ENCODE measurements at places on chromosomes 2 and 18.

DNA sequence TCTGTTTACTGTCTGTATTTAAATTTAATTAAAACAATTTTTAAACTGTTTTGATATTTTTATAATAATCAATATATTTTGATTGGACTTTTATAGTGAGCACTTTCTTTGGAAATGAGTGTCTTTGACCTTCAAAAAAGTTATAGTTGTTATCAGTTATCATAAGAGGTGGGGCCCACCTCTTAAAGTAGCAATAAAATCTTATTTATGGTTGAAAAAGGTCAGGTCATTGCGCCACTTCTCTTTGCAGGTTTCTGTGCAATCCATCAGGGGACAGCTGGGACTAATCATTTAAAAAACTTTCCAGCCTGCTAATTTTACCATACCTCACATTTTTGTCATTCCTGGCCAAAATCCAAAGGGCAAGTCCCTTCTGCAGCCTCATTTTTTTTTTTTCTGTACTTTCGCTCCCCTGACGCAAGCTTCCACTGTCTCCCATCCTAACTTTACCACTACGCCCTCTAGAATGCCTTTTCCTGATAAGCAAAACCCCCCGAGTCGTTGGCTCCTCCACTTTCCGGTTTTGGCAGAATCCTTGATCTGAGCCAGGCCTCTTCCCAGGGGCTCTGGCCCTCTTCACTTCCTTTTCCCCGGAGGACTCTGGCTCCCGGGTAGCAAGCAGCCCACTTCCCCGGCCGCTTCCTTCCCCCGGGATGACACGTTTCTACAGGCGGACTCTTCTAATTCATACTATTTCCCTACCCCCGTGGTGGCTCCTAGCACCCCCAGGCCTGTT lies 1.1 kb upstream of the SEH1L start:
- no peak for DNase-seq

DNA sequence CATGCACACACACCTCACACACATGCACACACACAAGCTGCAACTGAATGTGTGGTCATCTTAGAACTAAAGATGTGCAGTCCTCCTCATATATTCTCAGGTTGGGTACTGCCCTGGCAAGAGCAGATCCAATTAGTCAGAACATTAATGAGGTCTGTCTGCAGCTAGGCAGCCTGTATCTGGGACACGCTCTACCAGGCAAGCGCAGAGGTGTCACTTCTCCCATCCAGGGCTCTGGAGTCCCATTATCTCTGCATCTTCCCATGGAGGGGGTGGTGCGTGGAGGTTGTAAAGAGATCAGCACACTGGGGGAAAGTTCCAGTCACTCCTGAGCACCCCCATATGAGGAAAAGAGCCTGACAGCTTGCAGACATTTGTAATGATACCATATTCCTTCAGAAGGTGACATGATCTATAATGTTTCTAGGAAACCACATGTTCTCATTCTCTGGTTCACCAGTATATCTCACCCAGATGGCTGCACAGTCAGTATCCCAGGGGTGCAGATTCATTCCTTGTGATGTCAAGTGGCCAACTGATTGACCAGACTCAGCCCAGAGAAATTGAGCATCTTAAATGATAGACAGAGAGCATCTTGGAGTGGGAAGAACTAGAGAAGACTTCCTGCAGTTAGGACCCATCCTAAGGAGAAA lies 95.4 kb downstream of the RTN4 start:
- no peak for DNase-seq

DNA sequence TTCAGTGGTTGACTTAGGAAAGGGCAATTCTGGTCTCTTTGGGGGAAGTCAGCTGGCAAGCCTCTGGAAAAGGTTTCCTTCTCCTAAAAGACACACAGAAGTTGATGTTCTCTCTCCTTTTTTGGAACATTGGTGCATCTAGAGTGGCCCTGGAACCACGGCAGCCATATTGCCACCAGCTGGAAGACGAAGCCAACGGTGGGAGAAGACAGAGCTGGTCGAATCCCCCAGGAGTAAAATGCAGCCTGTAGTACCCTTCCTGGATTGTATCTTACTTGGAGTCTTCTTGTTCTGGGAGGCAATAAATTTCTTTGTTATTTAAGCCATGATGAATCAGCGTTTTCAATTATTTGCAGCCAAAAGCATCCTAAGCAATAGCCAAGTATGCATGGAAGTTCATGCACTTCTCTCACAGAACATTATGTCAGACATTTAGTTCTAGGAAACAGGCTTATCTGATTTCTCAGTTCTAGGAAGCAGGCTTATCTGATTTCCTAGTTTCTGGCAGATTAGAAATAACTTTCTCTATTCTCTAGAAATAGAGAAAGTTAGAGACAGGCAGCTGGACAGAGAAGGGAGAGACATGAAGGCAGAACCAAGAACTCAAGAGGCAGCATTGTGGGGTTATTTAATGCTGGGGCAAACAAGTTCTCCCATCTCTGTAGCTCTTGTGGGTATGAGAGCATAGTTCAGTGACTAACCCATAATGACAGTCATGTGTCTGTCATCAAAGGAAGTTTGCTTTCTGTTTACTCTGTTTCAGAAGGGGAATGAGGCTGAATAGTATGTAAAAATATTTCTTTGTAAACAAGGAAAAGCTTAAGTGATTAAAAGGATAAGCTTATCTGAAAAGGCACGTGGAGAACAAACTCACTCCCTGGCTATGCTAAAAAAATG lies 40.5 kb upstream of the NABP1 start:
- DNase-seq = no peak

DNA sequence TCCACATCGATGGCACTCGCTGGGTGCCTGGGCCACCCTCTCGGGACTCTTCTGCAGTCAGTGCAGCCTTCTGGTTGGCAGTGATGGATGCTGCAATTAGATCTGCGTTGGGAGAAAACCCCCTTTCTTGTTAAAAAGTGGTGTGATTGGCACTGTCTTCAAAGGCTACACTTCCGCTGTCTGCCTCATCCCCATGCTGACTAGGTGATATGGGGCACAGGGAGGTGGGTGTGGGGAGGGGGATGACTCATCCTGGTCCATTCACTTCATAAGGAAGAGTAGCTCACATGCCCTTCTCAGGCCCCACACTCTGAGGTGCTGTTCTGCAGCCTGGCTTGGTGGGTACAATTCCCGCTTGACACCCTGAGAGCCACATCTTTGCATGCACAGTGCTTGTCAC lies 77.4 kb downstream of the THNSL2 start:
- no peak for DNase-seq

GRCh38 chr2:120430957-120431356 lies 85.0 kb downstream of the INHBB start:
- no peak for DNase-seq

DNA sequence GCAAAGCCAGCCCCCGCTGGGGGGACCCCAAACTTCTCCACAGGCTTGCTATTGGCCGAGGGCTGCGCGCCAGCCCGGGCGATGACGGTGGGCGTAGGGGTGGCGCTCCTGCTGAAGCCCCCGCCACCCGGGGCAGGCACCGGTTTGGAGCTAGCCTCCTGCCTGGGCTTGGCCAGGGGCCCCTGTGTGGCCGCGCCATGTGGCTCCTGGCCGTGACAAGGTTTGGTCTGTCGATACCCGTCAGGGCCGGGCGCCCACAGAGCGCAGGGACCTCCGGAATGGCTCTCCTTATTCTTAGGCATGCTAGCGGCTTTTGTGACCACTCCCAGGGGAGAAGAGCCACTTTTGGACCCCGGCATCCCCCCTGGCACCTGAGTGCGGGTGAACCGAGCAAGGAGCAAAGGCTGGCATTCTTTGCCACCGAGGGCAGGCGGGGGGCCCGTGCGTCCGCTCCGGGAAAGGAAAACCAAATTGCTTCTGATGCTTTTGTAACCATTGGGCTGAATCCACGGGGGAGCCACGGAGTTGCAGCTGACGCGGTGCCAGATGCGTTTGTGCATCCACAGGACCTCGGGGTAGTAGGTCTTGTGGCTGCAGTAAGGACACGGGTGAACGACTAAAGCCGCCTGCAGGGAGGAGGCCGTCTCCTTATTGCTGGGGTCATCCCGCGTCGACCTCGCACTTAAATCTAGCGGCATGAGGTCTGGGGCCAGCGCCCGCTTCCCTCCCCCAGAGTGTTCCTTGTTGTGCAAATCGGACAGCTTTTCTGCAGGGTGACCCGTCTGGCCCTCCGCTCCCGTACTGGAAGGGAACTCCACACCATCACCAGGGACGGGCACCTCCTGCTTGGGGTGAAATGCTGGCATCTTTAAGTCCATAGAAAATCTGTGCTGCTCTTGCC lies 115.6 kb downstream of the ZNF516 start:
- no peak for DNase-seq

- DNase-seq = no peak
These were observed 523.5 kb downstream of the LRRTM4 start for GRCh38 chr2:76998704-76999103.

GRCh38 chr2:147468963-147469362 lies 375.9 kb upstream of the ACVR2A start:
- no peak for DNase-seq

- DNase-seq = no peak
These were observed 714 bp downstream of the RPIA start for GRCh38 chr2:88692187-88692586.

Data from GM18507 (cell line).